ENCODE measurements at places on chromosomes 16 and 17.

GRCh38 chr16:76195056-76195455 is 82.1 kb upstream of the CNTNAP4 start:
- DNase-seq, result no peak

- DNase-seq, result no peak
These were observed 342.4 kb upstream of the TBX2 start for GRCh38 chr17:61057257-61057656.

DNA sequence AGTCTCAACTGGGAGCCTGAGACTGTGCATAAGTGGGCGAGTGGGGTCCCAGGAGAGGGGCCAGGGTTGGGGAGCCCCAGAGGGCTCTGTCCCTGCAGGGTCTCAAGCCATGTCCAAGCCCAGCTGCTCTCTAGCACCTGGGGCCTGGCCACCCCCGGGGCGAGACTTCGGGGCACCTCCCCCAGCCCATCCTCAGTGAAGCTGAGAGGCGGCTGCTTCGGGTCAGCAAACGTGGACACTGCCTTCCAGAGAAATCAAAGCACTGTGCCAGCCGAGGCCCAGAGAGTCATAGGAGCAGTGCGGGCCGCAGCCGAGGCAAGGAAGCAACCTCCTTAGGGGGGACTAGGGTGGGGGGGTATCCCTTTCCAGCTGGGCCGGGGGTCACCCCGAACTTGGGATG is 77.5 kb downstream of the ENGASE start:
- no peak for DNase-seq

DNA sequence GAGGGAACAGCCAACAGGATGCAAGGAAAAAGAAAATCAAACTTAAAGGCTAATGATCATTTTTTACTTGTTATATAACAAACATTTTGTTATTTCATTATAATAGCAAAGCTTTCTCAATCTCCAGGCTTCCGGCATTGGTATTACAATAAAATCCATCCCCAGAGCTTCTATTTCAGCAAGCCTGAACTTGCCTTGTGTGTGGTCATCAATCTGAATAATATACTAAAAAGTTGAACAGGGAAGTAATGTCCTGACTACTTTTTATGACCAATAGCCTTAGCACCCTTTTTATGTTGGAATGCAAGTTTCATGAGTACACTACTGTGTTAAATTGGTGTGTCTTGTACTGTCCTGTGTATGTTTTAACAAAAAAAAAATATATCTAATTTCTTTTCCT is 27.1 kb upstream of the VWA3A start:
- DNase-seq, result no peak

GRCh38 chr17:76153202-76153601 is 12.2 kb upstream of the FOXJ1 start:
- DNase-seq, result no peak

GRCh38 chr17:70929226-70929625 is 759.9 kb downstream of the KCNJ2 start:
- no peak for DNase-seq

DNA sequence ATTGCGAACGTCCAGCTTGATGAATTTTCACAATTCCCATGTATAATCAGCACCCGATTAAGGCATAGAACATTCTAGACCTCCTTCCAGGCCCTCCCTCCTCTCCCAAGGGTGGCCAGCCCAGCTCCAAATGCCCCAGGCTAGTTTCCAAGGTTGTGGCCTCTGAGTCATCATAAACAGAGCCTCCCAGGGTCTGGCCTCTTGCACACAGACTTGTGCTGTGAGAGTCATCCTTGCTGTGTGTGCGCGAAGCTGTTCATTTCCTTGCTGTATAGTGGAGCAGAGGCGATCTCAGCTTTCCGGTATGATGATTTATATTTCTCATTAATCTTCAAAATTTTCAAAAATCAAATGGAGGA is 20.5 kb upstream of the JPH3 start:
- DNase-seq, result no peak

DNA sequence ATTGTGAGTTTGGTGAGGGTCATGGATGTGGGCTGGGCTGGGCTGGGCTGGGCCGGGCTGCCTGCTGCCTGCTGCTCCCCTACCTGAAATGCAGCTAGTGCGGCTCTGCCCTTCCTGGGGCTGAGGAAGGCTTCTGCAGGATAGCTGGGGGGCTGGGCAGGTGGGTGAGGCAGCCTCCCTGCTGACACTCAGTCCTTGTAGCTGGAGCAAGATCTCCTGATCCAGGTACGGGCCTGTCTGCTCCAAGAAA is 4.7 kb downstream of the RPL13 start:
- DNase-seq, result no peak

GRCh38 chr17:76633628-76634328 is 9.8 kb downstream of the ST6GALNAC1 start:
- DNase-seq, result no peak

- DNase-seq, result no peak
These were observed 9.4 kb upstream of the MYL4 start for GRCh38 chr17:47199627-47200324.

DNA sequence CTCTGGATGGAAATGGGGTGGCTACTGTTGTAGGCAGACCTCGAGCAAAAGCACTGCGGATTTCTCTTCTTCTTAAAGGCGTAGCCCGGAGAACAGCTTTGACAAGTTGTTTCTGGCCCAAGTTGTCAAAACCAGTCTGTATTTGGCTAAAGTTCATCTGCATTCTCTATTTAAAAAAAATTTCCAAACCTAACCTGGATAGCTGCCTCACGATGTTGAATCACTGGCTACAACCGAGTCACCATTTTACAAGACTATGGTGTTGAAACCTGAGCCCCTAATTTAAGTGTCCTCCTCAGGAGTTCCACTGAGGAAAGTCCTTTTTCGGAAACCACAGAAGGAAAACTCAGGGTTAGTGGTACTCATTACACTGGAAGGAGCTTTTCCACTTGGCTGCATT is 1.5 kb downstream of the SLC16A6 start:
- no peak for DNase-seq

- DNase-seq, result no peak
These were observed 339.0 kb downstream of the TMEM114 start for GRCh38 chr16:8251298-8251697.
